Endothelial cell of umbilical vein (primary cell): ENCODE measurements at places on chromosomes 1 and 21. TPM values are rescaled to one million over a fixed set of nuclear protein-coding genes. Genes with fewer than 3 reads are reported as not detected.

GRCh38 chr1:23795676-23796465, 4.7 kb downstream of the GALE start:
- DNase-seq: no peak

GRCh38 chr1:111507411-111508201, 4.2 kb upstream of the ADORA3 start:
- peak; percentile 64 for DNase-seq

DNA sequence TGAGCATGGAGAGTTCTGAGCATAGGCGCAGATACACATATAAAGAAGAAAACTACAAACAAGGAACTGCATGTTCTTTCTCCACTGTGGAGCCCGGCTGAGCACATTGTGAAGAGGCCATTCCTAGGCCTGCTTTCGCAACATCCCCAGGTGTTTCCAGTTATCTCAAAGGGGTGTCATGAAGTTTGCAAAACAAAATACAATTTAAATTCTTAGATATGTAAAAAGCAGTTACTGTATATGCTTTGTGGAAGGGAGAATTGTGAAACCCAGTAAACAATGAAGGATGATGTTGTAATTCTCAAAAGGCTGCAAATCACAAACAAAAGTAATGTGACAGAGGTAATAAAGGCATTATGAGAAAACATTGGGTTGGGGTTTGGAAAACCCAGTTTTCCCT, 98.6 kb upstream of the ZNF644 start:
- no peak for DNase-seq

- DNase-seq: no peak
Observed at GRCh38 chr1:113859478-113860175, 11.9 kb downstream of the PTPN22 start.

DNA sequence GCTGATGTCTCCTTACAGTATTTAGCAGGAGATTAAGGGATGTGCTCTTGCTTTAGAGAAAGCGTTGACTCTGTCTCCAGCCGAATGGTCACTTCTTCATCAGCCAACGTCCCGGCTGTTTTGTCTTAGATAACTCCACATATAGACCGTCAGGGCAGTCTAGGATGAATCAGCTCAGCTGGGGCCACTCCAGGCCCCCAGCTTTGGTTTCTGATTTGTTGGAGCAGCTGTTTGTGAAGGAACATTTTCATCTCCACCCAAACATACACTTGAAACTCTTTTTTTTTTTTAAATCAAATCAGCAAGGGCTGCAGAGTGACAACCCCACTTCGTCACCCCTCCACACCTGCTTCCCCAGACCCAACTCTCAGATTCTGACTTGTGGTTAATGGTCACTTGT, 206.1 kb upstream of the GALNT2 start:
- DNase-seq: no peak

CD1E gene
- polyA plus RNA-seq: not detected in 2 replicates

PPIAL4G gene
- not detected in 2 replicates for polyA plus RNA-seq

OR2T29 gene
- polyA plus RNA-seq: not detected in 2 replicates
